ENCODE measurements at places on chromosomes 6 and 20. TPM values are rescaled to one million over a fixed set of nuclear protein-coding genes. Genes with fewer than 3 reads are reported as not detected.

Gene RGS17
- polyA plus RNA-seq, result 0.34 TPM

Gene AVP
- not detected for polyA plus RNA-seq

Gene SLC35D3
- polyA plus RNA-seq, result 3.8 TPM

Gene IP6K3
- 2.9 TPM for polyA plus RNA-seq

Gene SIRPD
- not detected for polyA plus RNA-seq
